Stimulated activated CD8-positive, alpha-beta memory T cell treated with anti-CD3 and anti-CD28 coated beads, Interleukin-2, amount 100 ng/mL, for 1 hour (primary cell): ENCODE measurements at places on chromosomes 5 and 9.

DNA sequence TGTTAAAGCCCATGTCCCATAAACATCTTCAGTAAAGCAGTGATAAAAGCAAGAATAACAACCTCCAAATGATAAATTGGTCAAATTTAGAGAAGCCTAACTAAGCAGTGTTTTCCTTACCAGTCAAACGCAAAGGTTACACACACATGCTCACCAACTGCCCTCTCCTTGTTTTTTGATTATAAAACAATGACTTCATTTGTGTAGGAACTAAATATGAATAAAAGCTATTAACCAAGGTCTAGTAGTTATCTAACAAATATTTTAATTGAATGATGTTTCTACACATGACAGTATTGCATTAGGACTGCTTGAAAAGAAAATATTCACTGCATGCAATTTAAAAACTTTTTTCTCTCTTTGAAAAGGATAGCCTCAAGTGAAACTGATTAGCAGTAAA is 36.7 kb downstream of the PCA3 start:
- no peak for DNase-seq

DNA sequence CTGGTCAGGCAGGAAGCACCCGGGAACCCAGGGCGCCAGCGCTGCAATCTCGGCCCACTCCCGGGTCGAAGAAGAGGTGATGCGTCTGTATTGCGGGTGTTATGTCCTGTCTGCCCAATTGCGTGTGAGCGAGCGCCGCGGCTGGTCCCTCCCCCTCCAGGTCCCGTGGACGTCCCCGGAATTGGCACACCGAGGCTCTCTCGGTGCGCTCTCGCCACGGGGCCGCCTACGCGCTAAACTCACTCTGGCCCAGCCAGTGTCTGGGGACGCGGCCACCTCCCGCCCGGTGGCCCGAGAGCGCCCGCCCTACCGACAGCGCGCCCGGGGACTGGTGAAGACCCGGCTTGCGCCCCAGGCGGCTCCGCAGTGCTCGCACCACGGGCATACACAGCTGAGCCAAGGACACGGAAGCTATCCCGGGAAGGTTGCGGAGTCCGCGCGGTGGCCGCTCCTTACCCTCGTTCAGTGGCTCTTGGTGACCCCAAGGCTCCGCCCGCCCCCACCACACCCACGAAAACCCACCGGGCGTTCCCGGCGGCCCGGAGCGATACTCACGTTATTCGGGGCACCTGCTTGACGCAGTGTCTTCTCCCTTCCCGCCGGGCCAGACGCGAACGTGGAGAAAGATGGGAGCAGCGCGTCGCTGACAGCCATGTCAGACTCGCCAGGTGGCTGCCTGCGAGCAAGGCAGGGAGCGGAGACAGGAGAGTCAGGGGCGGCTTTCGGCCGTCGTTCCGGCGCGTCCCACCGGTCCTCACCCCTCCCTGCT is 1.0 kb downstream of the KLF4 start:
- DNase-seq: no peak

GRCh38 chr9:16996901-16997491 is 126.5 kb upstream of the BNC2 start:
- DNase-seq: no peak

- no peak for DNase-seq
Measured at GRCh38 chr9:120729791-120730241, 15.5 kb upstream of the MEGF9 start.

- DNase-seq: no peak
Measured at GRCh38 chr9:119091074-119091473, 278.2 kb downstream of the BRINP1 start.

DNA sequence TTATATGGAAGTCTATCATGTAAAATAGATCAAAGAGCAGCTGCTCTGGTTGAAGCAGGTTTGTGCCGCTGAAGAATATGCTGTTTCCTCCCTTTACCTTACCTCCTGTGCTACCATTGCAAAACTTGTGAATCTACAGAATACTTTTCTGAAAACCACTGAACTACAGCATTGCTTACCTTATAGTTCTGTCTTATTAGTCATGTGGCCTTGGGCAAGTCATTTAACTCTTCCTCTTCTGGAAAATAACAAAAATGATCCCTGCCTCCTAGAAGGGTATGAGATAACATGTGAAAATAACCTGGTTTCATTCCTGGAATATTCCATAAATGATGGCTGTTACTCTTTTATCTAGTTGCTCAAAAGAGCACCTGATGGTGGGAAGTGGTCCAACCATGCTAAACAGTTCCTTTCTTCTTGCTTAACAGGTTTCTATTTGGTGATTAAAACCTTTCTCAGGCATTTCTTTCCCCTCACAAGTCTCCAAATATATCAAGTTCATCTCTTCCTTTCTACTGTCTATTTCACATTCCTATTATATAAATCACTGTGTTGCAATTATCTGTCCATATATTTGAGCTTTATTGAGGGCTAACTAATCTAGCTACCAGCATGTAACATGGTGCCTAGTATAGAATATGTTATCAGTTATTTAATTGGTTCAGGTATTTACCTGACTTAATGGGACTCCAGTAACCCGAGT is 15.0 kb downstream of the TRIM32 start:
- no peak for DNase-seq

- DNase-seq: no peak
Measured at GRCh38 chr5:68046445-68046844, 169.1 kb upstream of the PIK3R1 start.

DNA sequence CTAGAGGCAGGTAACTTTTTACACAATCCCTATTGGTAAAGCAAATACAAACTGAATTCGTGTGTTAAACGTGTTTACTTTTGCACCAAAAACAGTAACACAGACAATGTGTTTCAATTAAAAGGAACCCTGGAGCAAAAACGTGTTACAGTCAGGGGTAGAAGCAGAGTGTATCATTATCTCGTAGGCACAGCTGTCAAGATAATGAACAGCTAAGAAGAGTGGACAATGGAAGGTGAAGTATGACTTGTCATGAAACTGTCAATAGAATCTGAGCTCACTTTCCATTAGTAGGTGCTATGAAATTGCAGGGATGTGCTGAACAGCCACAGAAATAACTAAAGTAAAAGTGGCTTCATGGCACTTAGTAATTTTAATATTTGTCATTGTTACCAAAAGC is 1229.8 kb upstream of the WWC1 start:
- no peak for DNase-seq
